ENCODE measurements at places on chromosomes 16 and 17.

- no peak for DNase-seq
Observed at GRCh38 chr17:62994931-62995330, 28.9 kb downstream of the TANC2 start.

DNA sequence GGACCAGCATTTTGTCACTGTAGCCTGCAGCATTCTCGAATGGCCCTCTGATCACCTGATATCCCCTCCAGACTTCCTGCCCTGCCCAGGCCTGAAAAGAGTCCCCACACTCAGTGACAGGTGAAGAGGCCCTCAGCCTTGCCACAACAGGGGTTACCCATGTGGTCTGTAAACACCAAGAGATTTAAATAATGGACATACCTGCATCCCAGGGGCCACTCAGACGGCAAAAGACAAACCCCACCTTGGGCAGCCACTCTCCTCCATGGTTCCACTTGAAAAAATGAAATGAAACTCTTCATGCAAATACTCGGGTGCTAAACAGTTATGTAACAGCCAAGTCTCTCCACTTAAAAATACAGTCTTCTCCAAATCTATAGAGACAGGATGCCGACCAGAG is 22.9 kb upstream of the PECAM1 start:
- DNase-seq: no peak

DNA sequence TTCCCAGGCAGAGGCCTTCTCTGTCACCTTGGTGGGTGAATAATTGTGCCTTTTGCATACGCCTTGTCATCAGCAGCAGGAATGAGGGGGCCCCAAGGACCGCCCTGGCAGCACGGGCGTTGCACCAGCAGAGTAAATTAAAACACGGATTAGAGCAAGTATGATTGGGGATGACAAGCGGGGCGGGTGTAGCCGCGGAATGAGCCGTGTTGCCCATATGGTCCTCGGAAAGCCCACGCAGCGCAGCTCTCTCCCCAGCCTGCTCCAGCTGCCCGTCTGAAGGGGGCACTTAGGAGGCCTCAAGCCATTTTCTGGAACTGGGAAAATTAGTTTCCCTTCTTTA is 299.4 kb upstream of the IRX3 start:
- DNase-seq: no peak

- no peak for DNase-seq
Observed at GRCh38 chr16:46797501-46797900, 33.5 kb downstream of the C16orf87 start.

DNA sequence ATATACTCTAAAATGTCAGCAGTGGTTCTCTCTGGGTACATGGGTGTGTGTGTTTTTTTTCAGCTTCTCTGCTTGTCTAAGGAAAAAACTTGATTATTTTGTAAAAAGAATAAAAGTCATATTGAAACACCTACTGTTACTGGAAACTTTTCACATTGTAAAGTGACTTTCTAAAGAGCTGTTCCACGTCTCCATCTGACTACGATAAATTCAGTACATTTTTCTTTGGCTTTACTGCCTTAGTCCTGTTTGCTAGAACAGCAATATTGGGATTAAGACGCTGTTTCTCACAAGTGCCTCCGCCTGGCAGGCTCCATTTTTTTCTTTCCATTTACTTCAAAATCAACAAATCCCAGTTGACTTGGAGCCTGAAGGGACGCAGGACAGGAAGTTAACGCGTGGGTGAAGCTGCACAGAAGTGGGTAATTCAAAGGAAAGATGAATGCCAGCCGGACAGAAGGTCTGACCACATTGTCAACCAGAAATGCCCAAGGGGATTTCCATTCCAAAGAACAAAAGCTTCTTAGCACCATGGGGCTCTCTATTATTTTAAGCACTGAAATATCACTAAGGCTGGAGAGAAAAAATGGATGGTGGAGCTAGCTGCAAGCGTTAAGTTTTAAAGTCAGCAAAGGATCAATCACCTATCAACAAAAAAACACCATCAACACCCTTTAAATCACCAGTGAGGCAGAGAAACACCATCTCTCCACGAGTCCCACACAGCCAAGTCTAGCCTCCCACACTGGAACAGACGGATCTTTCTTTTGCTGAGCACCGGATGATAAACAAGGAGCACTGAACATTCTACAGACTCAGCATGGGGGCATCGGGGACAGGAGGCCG is 8.4 kb downstream of the GLOD4 start:
- no peak for DNase-seq

DNA sequence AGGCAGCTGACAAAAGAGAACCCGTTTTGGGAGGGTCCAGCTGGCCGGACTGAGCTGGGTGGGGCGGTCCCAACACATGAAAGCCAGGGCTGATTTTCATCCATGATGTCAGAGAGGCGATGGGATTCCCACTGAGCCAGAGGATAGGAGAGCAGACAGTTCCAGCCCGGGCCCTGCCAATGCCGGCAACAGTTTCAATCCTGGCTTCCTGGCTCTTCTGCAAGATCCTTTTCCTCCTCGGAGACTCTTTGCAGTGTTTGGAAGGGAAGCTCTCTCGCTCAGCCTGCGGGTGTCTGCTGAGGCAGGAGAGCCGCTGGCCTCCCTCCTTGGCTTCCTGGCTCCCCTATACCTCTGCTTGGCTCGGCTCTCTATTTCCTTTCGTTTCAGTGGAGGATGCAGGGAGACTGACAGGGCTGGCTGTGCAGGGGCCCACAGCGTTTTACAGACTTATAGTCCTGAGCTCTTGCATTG is 145.5 kb upstream of the SOX9 start:
- peak; percentile 54 for DNase-seq

- DNase-seq: no peak
Observed at GRCh38 chr17:48601539-48602425, 3.0 kb downstream of the HOXB6 start.

DNA sequence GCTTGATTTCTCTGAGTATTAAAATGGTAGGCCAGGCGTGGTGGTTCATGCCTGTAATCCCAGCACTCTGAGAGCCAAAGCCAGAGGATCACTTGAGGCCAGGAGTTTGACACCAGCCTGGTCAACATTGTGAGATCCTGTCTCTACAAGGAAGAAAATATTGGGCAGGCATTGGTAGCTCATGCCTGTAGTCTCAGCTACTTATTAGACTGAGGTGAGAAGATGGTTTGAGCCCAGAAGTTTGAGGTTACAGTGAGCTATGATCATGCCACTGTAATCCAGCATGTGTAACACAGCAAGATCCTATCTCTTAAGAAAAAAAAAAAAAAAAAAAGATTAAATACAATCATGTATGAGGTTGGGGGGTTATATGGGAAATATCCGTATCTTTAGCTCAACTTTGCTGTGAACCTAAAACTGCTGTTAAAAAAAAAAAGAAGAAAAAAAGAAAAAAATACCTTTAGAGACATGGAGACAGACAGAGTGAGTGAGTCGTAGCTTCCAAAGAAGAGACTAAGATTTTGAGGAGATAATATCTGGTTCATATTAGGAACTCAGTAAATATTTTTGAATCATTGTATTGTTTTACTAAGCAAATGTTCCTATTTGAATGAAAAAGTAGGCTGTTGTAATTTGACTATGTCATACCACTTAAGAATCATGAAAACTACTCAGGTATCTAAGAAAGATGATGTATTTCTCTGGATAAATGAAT is 325.7 kb upstream of the TBX2 start:
- DNase-seq: no peak

- DNase-seq: no peak
Observed at GRCh38 chr17:3956983-3957382, 7.3 kb downstream of the ATP2A3 start.

Measured in gastrocnemius medialis (tissue), 4 donors.